ENCODE measurements at places on chromosomes 16 and 17.

DNA sequence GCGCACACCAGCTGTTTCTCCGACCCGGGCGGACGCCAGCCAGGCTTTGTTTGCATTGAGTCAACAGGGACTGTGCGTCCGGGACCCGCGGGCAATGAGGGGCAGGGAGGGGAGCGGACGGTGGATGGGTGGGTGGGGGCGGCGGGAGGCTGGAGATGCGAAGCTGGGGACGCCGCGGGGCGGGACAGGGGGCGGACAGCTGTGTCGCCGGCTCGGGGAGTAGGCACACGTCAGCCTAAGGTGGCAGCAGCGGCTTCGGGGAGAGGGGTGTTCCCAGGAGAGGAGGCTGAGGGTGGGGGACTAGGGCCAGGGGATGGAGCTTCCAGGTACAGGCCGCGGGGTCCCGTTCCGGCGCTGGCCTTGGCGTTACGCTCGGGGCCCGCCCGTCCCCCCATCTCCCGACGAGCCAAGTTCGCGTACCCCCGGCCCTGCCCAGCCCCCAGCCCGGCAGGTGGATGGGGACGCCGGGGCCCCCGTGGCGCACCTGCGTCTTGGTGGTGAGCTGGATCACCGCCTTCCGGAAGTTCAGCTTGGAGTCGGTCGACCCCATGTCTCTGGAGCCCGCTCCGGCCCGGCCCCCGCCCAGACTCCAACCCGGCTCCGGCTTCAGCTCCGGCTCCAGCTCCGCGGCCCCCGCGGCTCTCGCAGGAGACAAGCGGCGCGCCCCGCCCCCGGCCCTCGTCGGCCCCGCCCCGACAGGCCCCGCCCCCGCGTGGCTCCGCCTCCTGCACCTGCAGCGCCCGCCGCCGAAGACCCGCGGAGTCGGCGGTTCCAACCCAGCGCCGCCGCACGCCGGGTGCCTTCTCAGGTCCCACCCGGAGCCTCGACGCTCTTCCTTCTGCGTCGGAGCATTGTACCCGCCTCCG is at the start of gene HID1:
TSS of gene HID1 (minus strand) at position 653 of the 866 bp plus-strand sequence. CDS start at position 550, 103 bp downstream.
- DNase-seq, result peak; percentile 76

- DNase-seq, result no peak
These were observed at the start of gene RHBDL3 for GRCh38 chr17:32265192-32265923. RHBDL3 (plus strand) TSS chr17:32265832; CDS start chr17:32266190, 358 bp downstream.

- DNase-seq, result no peak
These were observed 3.1 kb downstream of the MRC2 start for GRCh38 chr17:62630365-62631085.

- DNase-seq, result peak; percentile 45
These were observed 560 bp downstream of the RAI1 start for GRCh38 chr17:17681744-17682292.

- DNase-seq, result no peak
These were observed 4.8 kb upstream of the GOSR1 start for GRCh38 chr17:30472238-30472890.

GRCh38 chr16:48121276-48121675 is 34.5 kb downstream of the ABCC12 start:
- no peak for DNase-seq

DNA sequence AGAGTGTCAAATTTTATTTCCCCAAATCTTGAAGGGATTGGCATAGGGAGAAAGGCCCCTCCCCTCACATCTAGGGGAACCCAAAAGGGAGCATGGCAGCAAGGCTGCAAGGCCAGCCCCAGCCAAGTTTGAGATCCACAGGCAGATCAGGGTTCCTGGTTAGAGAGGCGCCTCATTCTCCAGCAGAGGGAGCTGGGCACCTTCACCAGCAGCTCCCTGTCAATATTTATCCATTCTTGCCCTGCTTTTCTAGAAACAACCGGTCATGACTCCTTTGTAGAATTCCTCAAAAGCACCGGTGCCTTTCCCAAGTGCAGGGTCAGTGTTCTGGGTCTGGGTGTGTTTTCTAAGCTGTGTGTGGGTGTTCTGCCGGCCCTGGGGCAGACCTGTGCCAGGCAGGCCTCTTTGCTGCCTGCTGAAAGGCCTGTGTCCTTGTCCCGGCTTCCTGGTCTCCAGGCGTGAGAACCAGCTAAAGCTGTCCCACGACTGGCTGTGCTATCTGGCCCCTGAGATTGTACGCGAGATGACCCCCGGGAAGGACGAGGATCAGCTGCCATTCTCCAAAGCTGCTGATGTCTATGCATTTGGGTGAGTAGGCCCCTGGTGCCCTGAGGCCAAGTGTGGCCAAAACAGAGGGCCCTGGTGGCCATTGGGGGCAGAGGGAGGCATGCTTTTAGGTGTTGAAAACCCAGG is 21.2 kb upstream of the LGALS9 start:
- DNase-seq, result no peak

- no peak for DNase-seq
These were observed 37.0 kb downstream of the CUEDC1 start for GRCh38 chr17:57918017-57918895.

DNA sequence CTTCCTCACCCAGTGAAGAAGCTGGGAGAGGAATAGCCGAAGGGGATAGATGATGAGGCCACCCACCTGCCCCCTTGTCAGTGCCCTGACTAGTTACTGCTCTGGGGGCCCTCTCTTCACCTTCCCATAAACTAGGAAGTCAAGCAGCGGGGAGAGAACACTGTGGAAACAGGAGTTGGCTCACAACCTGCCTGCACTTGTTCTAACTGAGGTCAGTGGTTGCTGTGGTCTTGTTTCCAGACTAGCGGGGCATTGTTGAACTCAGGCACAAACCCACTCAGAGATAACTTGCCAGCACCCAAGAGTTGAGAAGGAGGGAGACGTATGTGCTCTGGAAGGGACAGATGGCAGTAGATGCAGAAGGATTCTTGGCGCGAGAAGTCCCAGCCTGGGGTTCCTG is 48.6 kb upstream of the DDX52 start:
- no peak for DNase-seq

DNA sequence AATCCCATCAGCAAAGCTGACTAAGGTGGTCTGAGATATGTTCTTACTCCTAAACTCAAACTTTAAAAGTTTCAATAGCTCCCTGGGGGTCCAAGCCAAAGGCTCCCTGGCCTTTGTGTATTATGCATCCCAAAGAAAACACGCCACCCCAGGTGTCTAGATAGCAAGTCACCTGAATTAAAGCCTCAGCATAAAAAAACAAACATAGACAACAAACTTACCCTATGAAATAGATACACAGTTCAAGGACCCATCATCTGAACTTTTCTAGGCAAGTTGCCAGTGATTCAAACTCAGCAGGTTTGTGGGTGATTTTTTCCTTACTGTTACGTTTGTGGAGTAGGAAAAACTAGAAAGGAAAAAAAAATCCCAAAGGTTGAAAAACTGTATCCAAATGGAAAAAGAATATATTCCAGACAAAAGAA is 12.5 kb downstream of the CMTM3 start:
- no peak for DNase-seq

GRCh38 chr17:80942423-80943345 is 49.0 kb upstream of the CHMP6 start:
- no peak for DNase-seq

- DNase-seq, result peak; percentile 49
These were observed 10.0 kb downstream of the GPR179 start for GRCh38 chr17:38333635-38334295.

DNA sequence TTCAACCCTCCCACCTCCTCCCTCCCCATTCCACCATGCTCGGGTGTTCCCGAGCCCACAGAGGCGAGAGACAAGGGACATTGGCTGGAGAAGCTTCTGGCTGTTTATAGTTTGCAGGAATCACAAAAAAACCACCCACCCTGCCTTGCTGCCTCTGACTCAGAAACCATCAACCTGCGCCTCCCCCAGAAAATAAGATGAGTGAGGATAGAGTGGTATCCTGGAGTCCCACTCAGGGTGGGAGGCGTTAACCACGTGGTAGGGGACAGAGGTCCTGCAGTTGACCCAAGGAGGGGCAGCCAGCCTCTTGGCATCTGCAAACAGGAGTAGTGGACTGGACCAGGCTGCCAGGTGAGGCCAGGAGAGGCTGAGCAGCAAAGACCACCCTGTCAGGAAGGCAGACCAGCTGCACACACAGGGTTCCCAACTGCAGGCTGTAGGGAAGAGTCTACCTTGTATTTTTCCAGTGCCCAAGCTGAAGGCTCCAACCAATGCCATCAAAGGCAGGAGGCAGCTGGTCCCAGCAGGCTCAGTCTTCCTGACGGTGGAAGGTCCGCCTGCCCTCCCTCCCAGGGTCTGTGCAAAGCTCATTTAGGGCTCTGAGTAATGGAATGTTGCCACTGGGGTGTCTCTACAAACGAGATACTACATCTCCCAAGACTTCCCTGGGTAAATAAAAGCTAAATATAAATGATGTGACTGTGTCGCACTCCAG is 201.5 kb upstream of the TNRC6C start:
- no peak for DNase-seq

GRCh38 chr16:80142281-80142680 is 398.5 kb upstream of the DYNLRB2 start:
- no peak for DNase-seq

DNA sequence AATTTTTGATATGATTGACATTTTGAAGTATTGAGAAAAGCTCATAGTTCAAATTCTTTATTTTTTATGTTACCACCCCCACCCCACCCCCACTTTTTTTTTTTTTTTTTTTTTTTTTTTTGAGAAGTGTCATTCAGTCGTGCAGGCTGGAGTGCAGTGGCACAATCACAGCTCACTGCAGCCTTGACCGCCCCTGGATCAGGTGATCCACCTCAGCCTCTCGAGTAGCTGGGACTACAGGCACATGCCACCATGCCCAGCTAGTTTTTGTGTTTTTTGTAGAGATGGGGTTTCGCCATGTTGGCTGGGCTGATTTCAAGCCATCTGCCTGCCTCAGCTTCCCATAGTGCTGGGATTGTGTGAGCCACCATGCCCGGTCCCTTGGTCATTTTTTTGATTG is 7.4 kb downstream of the TAF15 start:
- no peak for DNase-seq

- no peak for DNase-seq
These were observed 32.4 kb downstream of the SMARCE1 start for GRCh38 chr17:40615068-40615840.

Data from activated T-cell treated with anti-CD3 and anti-CD28 coated beads for 48 hours (primary cell).